ENCODE measurements at places on chromosomes 6 and 20.

- H3K27me3 ChIP-seq, result no peaks in the 10 kb centered on the region
- no peaks in the 10 kb centered on the region for H3K36me3 ChIP-seq
- no peak overlapping the region for H3K4me3 ChIP-seq
- H3K4me1 ChIP-seq, result peaks cover 29% of the 10 kb centered on the region
These were observed 125.3 kb downstream of the ANKS1A start for GRCh38 chr6:35014341-35014740.

DNA sequence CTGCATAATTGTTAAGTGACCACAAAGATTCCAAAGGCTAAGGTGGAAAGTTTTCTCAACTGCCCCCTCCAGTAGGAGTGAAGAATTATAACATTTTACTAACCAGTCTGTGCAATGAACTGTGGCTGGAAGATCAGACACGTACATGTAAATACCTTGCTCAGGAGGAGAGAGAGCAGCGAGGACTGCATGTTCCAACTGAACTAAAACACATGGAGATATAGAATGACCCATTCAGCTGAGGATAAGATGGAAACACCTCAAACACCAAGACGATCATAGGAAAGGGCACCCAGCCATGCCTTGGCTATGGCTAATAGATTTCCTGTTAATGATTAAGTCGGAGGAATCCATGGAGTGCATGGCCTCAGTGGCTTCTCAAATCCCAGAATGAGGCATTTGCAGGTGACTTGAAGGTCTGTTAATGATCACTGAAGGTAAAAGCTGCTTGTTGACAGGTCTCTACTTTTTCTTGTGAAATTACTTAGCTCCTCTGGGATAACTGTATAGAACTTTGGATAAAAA lies 875.6 kb downstream of the TFAP2A start:
- no peaks in the 10 kb centered on the region for H3K36me3 ChIP-seq
- DNase-seq, result no peak
- no peak overlapping the region for H3K27ac ChIP-seq
- H3K4me3 ChIP-seq, result no peak overlapping the region

DNA sequence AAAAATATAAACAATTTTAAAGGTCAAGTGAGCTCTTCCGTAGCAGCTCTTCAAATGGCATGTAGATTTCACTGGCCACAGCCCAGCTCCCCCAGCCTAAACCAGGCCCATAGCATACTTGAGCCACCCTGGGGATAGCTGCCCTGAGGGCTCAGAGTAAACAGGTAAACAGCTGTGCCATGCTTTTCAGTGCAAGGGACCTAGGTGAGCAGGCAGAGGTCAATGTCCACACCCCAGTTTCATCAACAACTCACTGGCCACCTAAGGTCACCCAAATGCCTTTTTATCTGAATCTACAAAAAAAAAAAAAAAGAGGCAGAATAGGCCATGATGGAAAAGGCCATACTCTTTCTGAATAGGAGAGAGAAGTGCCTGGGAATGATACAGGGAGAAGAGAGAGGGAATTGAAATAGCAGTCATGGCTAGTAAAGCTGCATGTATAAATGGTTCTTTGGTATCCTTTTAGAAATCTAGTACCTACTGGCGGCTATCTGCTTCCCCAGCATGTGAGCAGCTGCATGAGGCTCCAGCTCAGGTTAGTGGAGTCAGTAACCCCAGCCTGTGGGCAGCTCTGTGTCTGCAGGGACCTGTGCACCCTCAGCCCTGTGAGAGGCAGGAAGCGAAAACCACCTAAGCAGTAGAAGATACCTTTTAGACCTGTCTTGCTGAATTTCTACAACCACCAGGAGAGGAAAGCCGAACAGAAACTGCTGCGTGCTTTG lies 77.0 kb downstream of the FOXA2 start:
- no peak overlapping the region for H3K4me3 ChIP-seq
- H3K4me1 ChIP-seq, result no peaks in the 10 kb centered on the region
- no peak overlapping the region for H3K27ac ChIP-seq
- no peak for DNase-seq

GRCh38 chr6:43076464-43077332 lies 584 bp downstream of the PTK7 start:
- H3K4me1 ChIP-seq, result peaks cover 26% of the 10 kb centered on the region
- H3K36me3 ChIP-seq, result peaks cover 5% of the 10 kb centered on the region
- peak overlapping the region; percentile 76 for H3K4me3 ChIP-seq
- no peaks in the 10 kb centered on the region for H3K27me3 ChIP-seq
- H3K27ac ChIP-seq, result peak overlapping the region; percentile 77

DNA sequence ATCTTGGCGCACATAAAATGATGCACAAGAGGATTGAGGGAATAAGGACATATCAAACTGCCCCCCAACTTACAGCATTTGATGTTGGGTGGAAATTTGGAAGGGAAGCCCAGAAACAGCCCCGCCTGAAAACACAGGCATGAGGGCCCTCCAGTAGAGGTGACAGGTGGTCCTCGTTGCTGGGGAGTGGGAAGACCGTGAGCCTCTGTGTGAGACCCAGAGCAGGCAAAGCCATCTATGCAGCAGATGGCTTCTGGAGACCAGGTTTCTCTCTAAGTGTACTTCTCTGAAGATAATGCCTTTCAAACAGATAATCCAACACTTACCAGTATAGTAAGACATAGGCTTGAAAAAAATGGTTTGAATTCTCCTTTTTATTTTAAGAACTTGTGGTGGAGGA lies 132.2 kb upstream of the INSM1 start:
- H3K27me3 ChIP-seq, result peaks cover 6% of the 10 kb centered on the region
- DNase-seq, result no peak
- no peak overlapping the region for H3K27ac ChIP-seq
- no peak overlapping the region for H3K4me3 ChIP-seq
- H3K4me1 ChIP-seq, result no peaks in the 10 kb centered on the region
- H3K36me3 ChIP-seq, result no peaks in the 10 kb centered on the region

DNA sequence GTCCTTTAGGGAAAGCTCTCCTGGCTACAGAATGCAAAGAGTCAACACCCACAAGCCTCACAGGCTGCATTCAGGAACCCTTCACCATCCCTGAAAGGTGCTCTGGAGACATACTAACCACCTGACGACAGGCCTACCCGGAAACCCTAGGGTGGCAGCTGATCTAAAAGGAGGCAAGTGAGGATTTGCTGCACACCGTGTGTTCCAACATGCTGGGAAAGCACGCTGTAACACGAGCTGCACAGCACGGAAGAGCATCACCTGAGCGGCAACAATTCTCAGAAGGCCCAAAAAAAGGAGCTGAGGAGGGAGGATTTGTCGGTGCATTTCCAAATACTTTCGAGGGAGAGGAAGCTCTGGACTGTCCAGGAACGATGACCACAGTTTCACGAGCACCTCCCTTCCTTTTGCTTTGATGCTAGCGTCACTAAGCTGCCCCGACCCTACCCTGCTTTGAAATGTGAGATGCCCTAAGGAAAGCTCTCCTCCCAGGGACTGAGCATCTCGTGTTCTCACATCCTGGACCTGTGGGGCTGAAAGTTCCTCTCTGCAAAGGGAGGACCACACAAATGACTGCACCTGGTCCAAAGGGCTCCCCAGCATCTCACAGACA lies 87.0 kb downstream of the PPP1R3G start:
- no peaks in the 10 kb centered on the region for H3K36me3 ChIP-seq
- no peak overlapping the region for H3K4me3 ChIP-seq
- peaks cover 2% of the 10 kb centered on the region for H3K4me1 ChIP-seq
- no peak for DNase-seq

GRCh38 chr6:33586108-33586640 lies 6.1 kb upstream of the BAK1 start:
- peaks cover 15% of the 10 kb centered on the region for H3K4me1 ChIP-seq
- H3K27me3 ChIP-seq, result no peaks in the 10 kb centered on the region
- H3K36me3 ChIP-seq, result no peaks in the 10 kb centered on the region
- no peak overlapping the region for H3K27ac ChIP-seq

DNA sequence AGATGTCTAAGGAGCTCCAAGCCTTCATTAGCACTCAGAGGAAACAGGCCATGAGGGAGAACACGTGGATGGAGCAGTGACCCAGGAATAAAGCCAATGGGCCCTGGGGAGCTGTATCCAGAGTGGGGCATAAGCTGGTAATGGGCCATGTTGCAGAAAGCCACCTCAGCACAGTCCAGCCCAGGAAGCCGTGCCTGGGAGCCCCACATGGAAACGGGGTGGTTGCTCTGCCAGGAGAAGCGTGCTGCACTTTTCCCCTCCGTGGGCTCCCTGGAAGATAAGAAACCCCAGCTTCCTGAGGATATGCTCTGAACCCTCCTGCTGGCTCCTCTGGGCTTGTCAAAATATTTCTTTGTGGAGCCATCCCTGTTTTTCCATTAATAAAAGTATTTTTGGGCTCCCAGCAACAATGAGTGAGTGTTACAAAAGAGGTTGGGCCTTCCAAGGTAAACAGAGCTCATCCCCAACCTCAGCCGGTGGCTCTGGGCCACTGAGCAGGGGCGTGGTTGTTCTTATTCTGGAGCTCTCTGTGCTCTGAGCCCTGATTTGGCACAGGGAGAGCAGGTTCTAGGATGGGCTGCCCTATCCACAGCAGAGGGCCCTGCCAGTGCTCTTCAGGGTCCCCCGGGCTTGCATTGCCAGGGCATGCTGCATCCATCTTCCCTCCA lies 31.2 kb upstream of the NFATC2 start:
- peaks cover 4% of the 10 kb centered on the region for H3K4me1 ChIP-seq
- no peaks in the 10 kb centered on the region for H3K36me3 ChIP-seq
- H3K4me3 ChIP-seq, result no peak overlapping the region

- no peaks in the 10 kb centered on the region for H3K27me3 ChIP-seq
- H3K4me1 ChIP-seq, result no peaks in the 10 kb centered on the region
- H3K36me3 ChIP-seq, result no peaks in the 10 kb centered on the region
- no peak overlapping the region for H3K4me3 ChIP-seq
- no peak overlapping the region for H3K27ac ChIP-seq
- DNase-seq, result no peak
These were observed 395.9 kb downstream of the DHX35 start for GRCh38 chr20:39358052-39358451.

- H3K27ac ChIP-seq, result no peak overlapping the region
- H3K36me3 ChIP-seq, result no peaks in the 10 kb centered on the region
- peaks cover 1% of the 10 kb centered on the region for H3K27me3 ChIP-seq
- peaks cover 2% of the 10 kb centered on the region for H3K4me1 ChIP-seq
- no peak for DNase-seq
These were observed 79.9 kb downstream of the BMP6 start for GRCh38 chr6:7805850-7806214.

DNA sequence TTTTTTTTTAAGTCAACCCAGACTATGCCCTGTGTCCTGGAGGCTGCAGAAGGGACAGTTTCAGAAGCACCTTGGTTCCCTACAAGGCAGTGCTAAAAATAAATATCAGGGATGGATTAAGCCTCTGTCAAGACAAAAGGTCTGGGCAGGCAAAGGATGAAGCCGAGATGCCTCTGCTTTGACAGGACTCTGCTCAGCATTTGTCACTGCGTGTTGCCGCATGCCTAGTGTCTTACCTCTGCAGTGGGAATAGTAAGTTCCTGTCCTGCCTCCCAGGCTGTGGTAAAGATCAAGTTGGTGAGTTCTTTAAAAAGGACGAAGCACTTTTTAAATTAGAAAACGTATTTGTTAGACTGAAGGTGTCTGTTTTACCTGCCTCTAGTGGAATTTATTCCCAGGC lies 15.1 kb downstream of the AAR2 start:
- DNase-seq, result no peak
- H3K27me3 ChIP-seq, result no peaks in the 10 kb centered on the region
- H3K4me3 ChIP-seq, result no peak overlapping the region
- no peaks in the 10 kb centered on the region for H3K4me1 ChIP-seq
- peaks cover 50% of the 10 kb centered on the region for H3K36me3 ChIP-seq

- H3K4me1 ChIP-seq, result 0 out of 2 replicates have a peak, but pooled peaks cover 2% of the 10 kb centered on the region
- H3K36me3 ChIP-seq, result no peaks in the 10 kb centered on the region
- no peak for DNase-seq
- H3K4me3 ChIP-seq, result no peak overlapping the region
- no peaks in the 10 kb centered on the region for H3K27me3 ChIP-seq
- no peak overlapping the region for H3K27ac ChIP-seq
These were observed 55.1 kb downstream of the KIAA0408 start for GRCh38 chr6:127404133-127404532.

- DNase-seq, result no peak
- no peaks in the 10 kb centered on the region for H3K36me3 ChIP-seq
- no peaks in the 10 kb centered on the region for H3K4me1 ChIP-seq
- H3K27me3 ChIP-seq, result no peaks in the 10 kb centered on the region
- H3K27ac ChIP-seq, result peak overlapping the region; percentile 18
- H3K4me3 ChIP-seq, result peak overlapping the region; percentile 39
These were observed 187.4 kb upstream of the PROKR2 start for GRCh38 chr20:5504061-5504739.

DNA sequence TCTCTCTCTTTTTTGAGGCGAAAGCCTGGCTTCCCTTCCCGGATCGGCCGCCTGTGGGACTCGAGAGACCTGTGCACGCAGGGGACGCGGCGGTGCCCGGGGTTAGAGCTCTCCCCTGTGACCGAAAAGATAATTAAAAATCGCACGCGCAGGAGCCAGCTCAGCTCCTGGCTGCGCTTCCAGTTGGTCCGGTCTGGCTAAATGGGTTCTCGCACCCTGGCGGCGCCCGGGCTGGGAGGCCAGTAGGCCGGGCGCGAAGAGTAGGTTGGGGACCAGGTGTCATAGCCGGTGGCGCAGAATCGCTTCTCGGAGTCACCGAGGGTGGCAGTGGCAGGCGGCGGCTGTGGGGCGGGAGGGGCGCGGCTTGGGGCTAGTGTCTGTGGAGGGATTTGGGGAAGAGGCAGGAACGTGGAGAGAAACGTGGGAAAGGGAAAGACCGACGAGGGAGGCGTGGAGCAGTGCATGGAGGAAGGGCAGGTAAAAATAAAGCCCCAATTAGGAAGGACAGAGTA lies 41.9 kb upstream of the SUPT3H start:
- peak overlapping the region; percentile 35 for H3K4me3 ChIP-seq
- no peak for DNase-seq
- peaks cover 9% of the 10 kb centered on the region for H3K4me1 ChIP-seq
- no peaks in the 10 kb centered on the region for H3K27me3 ChIP-seq

DNA sequence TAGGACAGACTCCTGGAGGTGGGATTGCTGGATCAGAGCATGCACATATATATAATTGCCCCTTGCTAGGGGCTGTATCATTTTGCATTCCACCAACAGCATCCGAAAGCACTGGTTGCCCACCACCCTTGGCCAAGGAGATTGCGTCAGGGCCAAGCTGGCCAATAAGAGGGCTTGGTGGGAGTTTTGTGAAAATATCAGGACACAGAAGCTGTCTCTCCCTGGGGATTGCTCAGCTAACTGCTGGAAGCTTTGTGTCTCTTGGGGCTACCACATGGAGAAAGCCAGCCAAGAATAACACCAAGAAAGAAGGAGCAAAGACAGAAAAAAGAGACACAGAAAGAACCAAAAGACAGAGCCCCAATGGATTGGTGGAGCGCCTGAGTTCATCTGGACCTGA lies 90.6 kb upstream of the RALGAPA2 start:
- H3K4me1 ChIP-seq, result no peaks in the 10 kb centered on the region
- DNase-seq, result no peak
- H3K27ac ChIP-seq, result no peak overlapping the region
- no peaks in the 10 kb centered on the region for H3K27me3 ChIP-seq

- no peak for DNase-seq
- H3K27ac ChIP-seq, result no peak overlapping the region
- no peaks in the 10 kb centered on the region for H3K4me1 ChIP-seq
- 0 out of 2 replicates have a peak, but pooled peaks cover 12% of the 10 kb centered on the region for H3K36me3 ChIP-seq
- no peaks in the 10 kb centered on the region for H3K27me3 ChIP-seq
These were observed 30.3 kb downstream of the PPIL4 start for GRCh38 chr6:149515494-149515893.

DNA sequence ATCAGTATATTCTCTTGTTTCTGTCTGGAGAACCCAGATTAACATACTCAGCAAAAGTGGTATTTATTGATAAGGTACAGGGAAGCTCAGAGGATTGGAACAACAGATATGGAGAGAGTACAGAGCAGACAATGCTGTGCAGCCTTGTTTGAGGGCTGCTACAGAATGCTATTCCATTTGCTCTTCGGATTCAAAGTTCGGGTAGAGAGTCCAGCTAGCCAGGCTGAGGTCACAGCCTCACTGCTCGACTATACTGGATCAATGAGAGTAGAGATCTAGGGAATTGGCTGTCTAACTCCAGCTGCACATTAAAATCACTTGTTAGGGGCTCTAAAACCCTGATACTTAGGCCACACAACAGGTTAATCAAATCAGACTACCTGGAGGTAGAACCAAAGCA lies 200.1 kb upstream of the BTBD3 start:
- 0 out of 2 replicates have a peak, but pooled peaks cover 3% of the 10 kb centered on the region for H3K27me3 ChIP-seq
- H3K4me3 ChIP-seq, result no peak overlapping the region
- no peaks in the 10 kb centered on the region for H3K36me3 ChIP-seq
